ENCODE measurements at places on chromosomes 5 and 9.
A peak's percentile ranks its signal among the peaks of the same experiment; 100 is the strongest.

DNA sequence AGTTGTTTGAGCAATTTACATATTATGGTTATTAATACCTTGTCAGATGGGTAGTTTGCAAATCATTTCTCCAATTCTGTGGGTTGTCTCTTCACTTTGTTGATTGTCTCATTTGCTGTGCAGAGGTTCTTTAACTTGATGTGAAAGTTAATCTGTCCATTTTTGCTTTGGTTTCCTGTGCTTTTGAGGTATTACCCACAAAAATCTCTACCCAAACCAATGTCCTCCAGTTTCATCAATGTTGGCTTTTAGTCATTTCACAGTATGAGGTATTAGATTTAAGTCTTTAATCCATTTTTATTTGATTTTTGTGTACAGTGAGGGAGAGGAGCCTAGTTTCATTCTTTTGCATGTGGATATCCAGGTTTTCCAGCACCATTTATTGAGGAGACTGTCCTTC lies 82.4 kb downstream of the MRPS30 start:
- DNase-seq: no peak

- DNase-seq: no peak
These were observed 303.8 kb upstream of the PRR16 start for GRCh38 chr5:120160124-120160895.

DNA sequence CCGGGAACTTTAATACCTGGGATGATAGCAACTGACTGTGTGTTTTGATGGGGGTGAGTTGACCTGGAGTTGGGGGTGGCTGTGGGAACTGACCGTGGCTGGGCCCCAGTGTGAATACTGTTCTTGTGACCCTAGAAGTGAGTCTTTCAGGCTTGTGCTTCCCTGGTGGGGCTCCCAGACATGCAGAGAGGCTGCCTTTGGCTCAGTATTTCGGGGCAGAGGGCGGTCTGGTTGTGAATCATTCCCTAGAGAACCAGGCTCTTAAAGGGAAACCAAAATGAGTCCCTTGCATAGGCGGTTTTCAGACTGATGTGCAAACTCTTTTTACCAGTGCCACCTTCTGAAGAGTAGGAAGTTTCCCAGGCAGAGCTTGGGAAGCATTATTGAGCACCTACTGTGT lies 132.1 kb downstream of the MACROH2A1 start:
- DNase-seq: no peak

DNA sequence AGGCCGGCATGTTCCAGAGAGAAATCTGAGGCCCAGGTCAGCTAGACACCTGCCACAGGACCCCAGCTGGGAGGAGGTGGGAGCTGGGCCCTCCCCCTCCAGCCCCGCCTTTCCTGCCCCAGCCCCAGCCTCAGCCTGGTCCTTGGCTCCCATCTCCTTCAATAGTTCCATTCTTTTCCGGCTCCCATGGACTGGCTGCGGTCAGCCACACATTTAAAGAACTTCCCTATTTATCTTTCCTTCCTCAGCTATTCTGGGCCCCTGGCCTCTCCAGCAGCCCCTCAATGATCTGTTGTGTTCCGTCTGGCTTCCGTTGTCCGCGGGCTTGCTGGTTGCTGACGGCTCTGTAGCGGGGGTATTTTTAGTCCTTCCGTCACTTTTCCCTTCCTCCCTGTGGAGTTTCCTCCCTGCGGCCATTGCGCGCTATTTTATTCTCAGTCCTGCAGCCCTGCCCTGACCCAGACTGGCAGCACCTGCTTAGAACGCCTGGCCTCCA lies 73.8 kb downstream of the AMBP start:
- DNase-seq: peak; percentile 96

GRCh38 chr9:110309681-110310080 lies 28.0 kb downstream of the TXNDC8 start:
- peak; percentile 69 for DNase-seq

- DNase-seq: peak; percentile 28
These were observed 4.6 kb upstream of the ERCC6L2 start for GRCh38 chr9:95870906-95871305.

- DNase-seq: no peak
These were observed 1403.4 kb upstream of the C9orf72 start for GRCh38 chr9:28976684-28977083.

GRCh38 chr5:9209846-9210492 lies 335.9 kb downstream of the SEMA5A start:
- DNase-seq: peak; percentile 42

DNA sequence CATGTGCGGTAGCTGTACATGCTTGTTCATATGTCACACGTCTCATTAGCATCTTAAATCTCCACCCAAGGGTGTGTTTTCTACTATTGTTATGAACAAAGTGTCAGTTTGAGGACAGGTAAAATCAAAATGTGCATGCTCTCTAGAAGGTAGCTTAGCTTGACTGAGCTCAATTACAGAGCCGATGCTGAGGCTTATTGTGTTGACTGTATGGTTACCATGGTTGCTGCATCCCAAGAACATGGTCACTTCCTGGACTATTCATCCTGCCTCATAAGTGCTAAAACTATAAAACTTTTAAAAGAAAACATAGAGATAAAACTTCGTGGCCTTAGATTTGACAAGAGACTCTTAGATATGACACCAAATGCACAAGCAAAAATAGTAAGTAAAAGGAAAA lies 426.1 kb upstream of the CTNND2 start:
- no peak for DNase-seq

GRCh38 chr5:95044096-95044495 lies 240.8 kb downstream of the MCTP1 start:
- DNase-seq: no peak

DNA sequence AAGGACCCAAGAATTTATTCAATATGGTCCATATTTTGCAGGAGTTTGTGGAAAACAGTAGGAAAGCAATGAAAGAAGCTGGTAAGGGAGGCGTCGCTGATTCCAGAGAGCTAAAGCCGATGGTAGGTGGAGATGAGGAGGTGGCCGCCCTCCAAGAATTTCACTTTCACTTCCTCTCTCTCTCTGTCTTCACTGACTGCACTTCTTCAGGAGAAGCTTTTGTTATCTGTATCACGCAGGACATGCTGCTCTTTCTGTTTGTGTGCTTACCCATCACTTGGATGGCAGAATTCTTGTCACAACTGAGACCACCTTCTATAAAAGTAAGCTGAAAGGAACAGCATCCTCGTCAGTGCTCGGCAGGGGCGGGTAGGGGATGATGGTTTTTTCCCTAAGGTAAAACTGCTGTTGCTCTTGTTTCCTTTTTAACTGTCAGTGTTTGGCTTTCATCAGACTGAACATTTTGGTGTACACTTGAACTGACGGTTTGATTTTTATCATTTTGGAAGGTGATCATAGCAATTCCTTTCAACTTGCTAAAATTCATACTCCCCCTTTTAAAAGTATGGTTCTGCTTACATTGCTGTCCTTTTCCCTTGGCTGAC lies 62.4 kb upstream of the FSD1L start:
- DNase-seq: peak; percentile 74

DNA sequence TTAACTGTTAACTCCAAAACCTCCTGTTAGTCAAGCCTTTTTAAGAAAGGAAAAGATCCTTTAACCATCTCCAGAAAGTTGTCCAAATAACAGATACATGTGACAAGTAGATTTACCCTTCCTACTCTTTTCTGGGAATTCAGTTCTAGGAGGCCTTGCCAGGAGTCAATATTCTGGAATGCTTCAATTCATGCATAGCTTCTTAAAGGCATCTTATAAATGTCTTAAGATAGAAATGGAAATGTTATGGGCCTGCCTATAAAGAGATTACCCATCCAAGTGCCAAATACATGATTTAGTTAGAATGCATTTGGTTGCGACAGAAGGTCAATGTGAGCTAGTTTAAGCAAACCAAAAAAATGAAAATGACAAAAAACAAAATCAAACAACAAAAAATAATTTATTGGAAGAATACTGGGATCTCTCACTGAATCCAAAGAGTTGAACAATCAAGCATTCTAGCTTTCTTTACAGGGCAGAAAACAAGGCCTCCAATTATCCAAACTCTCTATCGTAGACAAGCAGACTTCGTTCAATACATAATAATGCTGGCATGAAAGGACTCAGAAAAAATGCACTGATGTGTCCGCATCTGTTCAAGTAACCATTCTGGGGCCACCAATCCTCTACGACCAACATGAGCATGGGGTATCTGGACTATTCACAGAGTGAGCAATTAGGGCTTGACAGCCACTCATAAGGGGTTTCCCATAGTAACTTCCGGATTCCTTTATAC lies 188.6 kb downstream of the CTNND2 start:
- DNase-seq: no peak

GRCh38 chr5:158084292-158084691 lies 225.3 kb upstream of the CLINT1 start:
- DNase-seq: peak; percentile 2
